GM18507 (cell line): ENCODE measurements at places on chromosomes 2 and 18.

GRCh38 chr2:221513232-221513631, 58.9 kb downstream of the EPHA4 start:
- DNase-seq: no peak

DNA sequence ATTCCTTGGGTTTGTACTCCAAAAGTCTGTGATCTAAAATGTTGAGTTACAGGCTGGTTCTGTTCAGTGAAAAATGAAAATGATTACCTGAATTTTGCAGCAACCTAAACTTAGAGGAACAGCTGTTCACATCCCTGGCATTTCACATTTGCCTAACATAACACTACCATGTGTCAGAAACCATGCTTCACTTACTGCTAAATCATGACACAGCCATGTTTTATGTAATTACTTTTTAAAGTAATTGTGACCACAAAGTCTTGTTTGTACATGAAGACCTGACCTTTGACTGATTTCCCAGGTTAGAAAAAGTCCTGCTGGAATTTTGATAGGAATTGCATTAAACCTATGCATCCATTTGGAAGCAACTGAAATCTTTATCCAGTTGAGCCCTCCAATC, 79.1 kb downstream of the FAM168B start:
- no peak for DNase-seq

DNA sequence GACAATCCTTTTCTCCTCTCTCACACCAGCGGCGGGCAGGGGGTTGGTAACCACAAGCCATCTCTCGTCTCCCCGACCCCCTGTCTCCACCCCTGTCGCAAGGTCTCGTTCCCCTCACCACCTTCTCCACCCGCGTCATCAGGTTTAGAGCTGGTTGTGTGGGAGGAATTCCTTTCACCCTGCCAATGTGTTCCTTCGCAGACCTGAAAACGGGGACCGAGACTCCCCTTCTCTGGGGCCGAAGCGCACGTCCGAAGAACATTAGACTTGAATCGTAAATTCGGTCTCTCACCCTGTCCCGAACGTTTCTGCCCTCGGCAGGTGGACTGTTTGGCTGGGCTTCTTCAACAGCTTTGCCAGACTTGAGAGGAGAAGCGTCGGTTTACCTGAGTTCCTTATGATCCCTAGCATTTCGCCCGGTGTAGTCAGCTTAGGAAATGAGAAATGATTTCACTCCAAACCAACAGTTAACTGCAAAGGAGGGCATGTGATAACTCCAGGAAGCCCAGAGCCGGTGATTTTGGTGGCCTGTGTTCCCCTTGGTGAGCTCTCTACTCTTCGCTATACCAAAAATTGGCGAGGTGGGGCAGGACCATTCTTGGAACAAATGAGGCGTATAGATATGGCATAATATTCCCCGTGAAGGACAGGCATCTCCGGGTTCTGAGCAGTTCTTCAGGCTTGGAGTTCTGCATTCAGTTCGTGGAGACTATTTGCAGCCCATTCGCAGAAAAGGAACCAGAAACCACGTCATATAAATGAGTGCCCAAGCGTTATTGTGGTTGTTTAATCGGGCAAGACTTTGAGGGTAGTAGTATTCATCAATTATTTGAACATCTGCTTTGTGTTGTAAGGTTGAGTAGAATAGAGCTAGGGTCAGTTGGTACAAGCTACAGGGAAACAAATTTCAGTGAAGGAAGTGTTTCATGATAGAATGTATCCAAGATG, 694 bp downstream of the CFAP36 start:
- no peak for DNase-seq

DNA sequence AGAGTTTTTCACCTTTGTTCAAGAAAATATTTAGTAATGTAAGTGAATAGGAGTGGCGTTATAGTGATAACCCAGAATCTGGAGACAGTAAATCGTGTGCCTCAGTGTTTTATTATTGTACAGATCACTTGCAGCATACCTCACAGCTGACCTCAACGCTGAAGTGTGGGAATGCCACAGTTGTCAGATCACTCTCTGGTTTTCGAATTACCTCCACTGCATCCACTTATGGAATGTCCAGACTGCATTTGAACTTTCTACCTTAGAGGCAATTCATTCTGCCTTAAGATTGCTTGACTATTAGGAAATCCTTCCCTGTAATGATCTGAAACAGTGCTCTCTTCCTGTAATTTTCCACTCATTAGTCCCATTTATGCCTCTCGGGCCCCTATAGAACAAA, 164.5 kb upstream of the ALPP start:
- no peak for DNase-seq

DNA sequence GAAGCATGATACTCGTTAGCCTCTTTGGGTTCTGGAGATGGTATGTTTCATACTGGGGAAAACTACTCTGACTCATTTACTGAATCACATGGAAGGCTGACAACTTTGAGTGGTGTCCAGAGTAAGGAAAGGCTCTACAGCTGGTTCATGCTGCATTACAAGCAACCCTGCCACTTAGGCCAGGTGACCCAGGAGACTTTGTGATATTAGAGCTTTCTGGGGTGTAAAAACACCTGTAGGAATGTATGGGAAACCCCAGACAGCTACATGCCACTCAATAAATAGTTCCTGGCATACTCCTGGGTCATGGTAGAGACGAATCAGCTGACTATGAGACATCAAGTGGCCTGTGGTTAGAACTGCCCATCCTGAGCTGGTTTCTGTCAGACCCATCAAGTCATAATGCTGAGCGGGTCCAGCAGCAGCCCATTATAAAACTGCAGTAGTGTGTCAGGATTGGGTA, 21.3 kb upstream of the TCF7L1 start:
- no peak for DNase-seq

DNA sequence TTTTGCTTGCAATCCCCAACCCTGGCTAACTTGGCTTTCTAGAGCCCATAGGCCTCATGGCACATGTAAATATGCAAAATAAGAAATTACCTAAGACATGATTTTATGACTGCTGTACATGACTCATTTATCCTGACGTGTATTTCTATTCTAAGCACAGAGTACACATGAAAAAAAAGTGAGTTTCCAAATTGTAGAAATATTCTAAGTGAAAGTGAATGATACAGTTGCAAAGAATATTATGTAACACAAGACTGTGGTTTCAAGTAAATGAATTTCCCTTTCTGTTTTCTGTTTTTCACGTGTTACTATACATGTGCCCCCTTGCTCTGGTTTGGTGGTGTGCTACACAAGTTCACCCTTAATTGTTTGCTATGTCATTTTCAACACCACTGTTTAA, 162.4 kb downstream of the LRP1B start:
- no peak for DNase-seq

DNA sequence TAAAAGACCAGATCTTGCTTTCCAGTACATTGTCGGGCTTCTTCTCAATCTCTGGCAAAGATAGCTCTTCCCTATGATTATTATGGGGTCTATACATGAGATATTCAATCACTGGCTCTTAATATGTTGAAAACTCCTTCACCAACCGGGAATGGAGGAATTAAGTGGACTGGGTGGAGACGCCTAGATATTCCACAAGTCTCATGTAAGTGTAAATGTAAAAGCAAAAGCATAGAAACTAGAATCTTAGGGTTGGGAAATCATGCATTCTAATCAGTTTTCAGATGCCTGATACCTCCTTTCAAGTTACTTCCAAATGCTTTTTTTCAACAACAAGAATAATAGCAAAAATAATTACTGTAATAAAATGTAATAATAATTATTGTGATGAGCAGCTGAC, 38.0 kb downstream of the DPP4 start:
- DNase-seq: no peak

DNA sequence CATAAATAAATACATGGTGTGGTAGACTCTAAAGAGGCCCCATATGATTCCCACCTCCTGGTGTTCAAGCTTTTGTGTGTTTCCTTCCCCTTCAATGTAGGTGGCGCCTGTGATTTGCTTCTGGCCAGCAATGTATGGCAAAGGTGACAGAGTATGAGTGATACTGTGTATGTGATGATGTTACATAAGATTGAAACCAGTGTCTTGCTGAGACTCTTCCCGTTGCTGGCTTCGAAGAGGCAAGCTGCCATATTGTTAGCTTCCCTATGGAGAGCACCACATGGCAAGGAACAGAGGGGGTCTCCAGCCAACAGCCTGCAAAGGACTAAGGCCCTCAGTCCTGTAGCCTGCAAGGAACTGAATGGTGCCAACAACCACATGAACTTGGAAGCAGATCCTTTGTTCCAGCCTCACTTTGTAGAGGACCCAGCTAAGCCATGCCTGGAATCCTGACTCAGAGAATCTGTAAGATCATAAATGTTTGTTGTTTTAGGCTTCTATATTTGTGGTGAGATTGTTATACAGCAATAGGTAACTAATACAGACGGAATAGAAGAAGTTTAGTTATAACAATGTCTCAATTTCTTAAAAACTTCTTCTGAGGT, 1.7 kb upstream of the SMAD4 start:
- DNase-seq: no peak

DNA sequence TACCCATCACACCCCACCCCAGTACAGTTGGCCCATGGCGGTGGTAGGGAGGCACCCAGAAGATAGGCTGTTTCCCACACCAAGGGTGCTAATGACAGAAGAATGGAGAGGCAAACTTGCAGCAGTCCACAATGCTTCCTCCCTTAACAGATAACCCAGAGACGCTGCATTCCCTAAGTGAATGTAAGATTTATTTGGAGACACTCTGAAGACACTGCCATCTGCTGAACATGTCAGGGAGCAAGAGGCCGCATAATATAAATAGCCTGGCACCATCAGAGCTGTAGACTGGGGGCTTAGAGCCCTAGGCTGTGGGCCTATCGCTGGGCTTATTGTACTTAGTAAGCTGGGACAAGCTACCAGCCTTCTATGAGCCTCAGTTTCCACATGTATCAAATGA, 2.2 kb upstream of the IWS1 start:
- DNase-seq: no peak

DNA sequence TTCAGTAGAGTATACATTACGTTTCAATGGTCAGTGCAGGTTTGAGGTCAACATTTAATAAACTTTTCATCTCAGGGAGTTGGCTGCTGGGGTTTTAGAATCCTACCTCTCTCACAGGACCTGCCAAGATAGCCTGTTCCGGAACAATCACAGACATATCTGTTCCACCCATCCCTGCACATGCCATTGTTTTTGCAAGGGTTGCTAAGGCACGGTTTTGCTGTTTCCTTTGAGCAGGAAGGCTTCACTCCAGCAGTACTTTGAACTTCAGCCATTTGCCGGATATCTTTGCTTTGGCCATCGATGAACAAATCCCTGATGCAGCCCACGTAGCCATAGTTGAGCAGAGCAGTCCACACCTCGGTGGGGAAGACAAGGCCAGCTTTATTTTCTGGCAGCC, 493.8 kb downstream of the NRXN1 start:
- no peak for DNase-seq

- no peak for DNase-seq
These were observed 791.3 kb upstream of the CHAC2 start for GRCh38 chr2:52976143-52976949.

DNA sequence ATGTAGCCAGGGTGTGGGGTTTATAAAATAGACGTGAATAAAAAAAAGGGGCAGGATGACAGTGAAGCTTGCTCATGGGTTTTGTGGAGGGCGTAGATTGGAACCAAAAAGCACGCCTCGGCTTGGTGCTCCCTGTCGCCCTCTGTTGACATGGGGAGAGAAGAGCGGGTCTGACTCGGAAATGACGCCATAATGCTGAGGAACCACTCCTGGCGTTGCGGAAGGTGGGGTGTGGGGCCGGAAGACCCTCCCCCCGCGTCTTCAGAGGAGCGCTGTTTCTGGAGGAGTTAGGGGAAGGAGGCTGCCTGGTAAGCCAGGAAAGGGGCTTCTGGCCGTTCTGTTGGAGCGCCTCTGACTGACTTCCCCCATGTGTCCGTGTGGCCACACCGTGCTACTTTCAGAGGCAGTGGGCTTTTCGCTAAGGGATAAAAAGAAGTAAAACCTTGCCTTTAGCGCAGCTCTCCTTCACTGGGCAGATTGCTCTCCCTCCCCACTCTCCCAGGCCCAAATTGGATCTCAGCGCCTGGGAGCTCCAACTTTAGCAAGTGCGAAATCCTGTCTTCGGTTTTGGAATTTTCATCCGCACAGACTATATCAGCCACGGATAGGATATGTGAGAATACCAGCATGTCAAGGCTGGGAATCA, 42.8 kb downstream of the PLEKHA3 start:
- DNase-seq: peak; percentile 54

DNA sequence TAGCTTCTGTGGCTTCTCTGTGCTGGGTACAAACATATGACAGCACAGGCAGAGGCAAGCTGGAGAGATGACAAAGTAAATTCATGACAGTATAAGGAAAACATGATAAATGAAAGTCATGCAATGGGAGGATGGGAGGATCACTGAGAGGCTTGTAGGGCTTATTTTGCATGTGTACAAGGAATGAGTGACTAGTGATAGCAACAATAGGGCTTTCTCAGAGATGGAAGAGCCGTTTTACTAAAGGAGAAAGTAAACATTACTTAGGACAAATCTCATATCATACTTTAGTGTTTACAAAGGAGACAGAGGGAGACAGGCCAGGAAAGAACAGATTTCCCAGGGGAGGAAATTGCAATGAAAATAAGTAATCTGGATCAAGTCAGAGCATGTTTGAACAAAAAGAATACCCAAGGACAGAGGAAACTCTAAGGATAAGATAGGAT, 82.5 kb upstream of the RBMS1 start:
- DNase-seq: no peak

DNA sequence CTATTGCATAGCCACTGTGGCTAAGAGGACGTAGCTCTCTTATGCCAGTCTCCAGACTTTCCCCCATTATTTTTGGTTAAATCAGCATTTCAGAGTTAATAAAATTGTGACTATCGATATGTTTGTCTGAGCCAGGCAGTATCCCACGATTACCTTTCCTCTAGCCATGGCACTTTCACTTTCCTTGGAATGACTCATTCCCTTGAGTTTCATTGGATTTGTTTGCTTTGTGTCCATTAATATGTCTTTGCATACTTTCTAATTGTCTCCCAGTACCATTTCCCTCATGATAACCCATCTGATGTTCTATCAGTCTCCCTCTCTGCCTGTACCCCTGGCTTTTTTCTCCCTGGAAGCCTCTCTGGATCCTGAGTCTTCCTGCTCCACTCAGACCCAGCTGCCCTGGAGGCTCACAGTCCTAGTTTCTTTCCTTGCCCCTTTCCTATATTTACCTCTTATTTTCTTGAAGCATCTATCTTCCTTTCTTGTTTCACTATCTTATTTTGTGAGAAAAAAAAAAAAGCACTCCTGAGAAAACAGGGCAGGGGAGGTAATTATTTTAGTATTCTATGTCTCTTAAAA, 126.1 kb downstream of the MTX2 start:
- no peak for DNase-seq

- no peak for DNase-seq
These were observed 316.4 kb downstream of the MYCN start for GRCh38 chr2:16256601-16257321.

- DNase-seq: no peak
These were observed 26.4 kb downstream of the IDH1 start for GRCh38 chr2:208228476-208228875.

DNA sequence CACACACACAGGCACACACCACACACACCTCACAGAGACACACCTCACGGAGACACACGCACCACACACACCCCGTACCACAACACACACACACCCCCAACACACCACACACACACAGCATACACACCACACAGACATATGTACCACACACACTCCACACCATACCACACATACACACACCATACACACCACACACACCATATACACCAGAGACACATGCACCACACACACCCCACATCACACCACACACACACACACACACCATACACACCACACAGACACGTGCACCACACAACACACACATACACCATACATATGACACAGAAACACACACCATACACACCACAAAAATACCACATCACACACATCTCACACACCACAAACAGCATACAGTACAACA, 850.7 kb downstream of the RNF144A start:
- DNase-seq: no peak
